Breast epithelium (tissue), 4 donors: ENCODE measurements at places on chromosomes 1 and 21. TPM values are rescaled to one million over a fixed set of nuclear protein-coding genes. Genes with fewer than 3 reads are reported as not detected.

DNA sequence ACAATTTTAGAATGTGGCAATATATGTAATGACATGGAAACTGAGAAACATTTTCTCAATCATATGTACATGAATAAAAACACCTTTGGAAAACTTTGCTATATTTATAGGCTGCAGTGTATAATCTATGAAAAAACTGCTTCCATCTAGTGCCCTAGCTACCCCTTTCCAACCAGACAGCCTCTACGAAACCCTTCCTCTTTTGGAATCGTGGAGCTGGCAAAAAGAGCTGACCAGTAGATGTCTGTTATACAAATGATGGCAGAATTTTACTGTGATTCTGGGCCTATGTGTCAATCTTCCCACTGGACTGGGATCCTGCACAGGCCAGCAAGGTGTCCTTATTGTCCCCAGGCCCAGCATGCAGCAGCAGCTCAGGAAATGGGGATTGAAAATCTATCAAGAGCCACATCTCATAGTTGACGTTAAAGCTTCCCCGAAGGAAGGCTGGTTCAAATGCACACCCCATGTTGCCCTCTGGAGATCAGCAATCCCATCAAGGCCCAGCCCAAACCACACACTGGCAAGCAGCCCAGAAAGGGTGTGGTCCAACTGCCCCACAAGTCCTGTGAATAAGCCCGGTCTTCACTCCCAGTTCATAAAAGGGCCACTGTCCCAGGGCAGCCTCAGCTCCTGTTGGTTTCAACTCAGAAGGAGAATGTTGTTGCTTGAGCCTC, 8.8 kb upstream of the FAM20B start:
- peak; percentile 80 for DNase-seq

The C2CD2 gene
- total RNA-seq, result 41.6 TPM

GRCh38 chr1:236543065-236543669, 19.4 kb downstream of the LGALS8 start:
- DNase-seq, result no peak

DNA sequence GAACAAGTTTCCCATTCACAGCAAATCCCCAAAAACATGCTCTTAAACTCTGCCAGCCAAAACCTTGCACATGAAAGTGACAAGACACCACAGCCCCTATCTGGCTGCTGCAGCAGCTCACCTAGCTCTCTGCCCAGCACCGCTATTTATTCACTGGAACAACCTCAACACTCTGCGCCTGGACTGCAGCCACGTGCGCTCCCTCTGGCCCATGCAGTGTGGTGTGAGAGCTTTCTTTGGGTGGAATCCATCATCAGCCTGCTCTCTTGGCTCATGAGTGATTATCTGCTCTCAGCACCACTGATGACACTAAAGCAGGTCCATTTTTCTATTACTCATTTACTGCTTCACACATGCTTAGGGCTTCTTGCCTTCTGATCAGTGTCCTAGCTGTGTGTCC, 11.4 kb downstream of the KCNJ6 start:
- DNase-seq, result no peak

DNA sequence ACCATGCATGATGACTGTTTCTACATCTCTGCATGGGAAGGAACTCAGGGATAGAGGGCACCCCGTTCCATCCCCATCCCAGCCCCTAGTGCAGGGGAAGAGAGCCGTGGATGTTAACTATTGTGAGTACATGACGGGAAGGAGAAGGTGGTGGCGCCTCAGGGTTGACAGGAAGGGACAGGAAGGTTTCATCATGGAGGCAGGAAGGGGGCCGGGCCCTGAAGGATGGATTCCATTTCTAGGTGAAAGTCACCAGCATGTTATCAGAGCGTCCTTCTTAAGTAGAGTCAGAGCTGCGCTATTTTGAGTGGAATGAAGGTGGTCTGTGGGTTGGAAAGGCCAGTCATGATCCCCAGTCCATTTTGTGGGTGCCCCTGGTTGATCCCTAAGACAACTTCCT, 25.1 kb upstream of the ZNF648 start:
- DNase-seq, result no peak

The HUNK gene
- 2.0 TPM for total RNA-seq

DNA sequence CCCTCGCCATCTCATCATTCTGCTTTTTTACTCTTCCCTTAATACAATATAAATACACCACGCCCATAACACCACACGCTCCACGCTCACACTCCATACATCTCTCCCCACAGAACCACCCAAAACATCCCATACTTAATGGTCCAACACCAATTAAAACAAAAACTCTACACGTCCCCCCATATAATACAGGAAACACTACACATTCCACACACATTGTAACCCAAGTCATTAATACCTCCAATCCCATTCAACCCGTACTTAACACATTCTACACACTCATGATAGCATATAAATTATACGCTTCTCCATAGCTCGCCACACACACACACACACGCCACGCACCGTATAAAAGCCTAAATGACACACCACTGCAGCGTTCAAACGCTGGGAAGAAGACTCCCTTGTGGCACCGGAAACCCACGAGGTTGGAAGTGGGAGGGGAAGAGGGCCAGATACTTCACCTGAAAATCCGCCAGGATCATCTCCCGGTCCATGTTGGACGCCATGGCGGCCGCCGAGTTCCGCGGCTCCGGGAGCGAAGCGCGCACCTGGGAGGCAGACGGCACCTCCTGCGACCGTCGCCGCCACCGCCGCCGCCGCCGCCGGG, 659 bp downstream of the FAF1 start:
- DNase-seq, result no peak

The ANKRD35 gene
- 6.4 TPM for total RNA-seq

DNA sequence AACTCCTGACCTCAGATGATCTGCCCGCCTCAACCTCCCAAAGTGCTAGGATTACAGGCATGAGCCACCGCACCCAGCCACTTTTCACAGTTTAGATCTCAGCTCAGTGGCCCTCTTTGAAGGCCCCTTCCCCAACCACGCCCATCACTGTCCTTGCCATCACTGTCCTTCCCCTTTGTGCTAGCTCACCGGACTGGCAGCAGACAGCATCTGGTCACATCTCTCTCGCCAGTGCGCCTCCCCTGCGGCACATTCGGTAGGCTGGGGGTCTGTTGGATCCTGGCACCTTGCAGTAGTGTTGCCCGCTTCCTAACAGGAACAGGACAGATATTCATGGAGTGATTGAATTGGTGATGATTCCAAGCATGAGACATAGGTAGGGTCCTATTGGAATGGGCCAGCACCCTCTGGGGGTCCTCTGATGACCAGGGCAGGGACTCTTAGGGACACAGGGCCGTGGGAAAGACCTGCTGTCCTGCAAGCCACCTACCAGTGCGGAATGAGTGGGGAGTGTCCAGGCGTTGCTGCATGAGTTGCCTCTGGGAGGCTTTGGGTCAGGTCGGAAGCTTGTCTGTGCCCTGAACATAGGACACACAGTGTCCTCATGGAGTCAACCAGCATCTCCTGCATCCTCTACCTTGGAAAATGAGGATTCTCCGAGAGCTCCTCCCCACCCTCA, 178.8 kb upstream of the VAMP3 start:
- DNase-seq, result no peak

The CHIA gene
- not detected for total RNA-seq

DNA sequence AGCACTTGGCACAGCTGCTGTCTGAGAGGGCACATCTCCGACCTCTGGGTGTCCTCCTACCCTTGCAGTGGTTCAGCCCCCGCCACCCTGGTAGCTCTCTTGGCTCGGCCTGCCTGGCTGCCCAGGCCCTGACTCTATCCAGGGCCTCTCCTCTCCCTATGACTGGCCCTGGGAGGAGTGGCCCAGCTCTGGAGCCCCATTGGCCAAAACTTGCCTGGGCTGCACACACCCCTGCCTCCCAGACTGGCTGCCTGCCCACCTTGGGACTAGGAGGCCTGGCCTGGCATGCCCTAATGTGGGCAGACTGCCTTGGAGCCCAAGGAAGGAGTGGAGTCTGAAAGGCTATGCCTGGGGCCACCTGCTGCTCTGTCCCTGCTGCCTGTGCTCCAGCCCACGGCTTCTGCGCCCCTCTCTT, 33.6 kb downstream of the ACOT11 start:
- DNase-seq, result peak; percentile 96

- no peak for DNase-seq
Observed at GRCh38 chr1:220966881-220967611, 87.8 kb downstream of the HLX start.

GRCh38 chr1:7224644-7225043, 439.4 kb downstream of the CAMTA1 start:
- no peak for DNase-seq
